ENCODE measurements at places on chromosomes 7 and 10. TPM values are rescaled to one million over a fixed set of nuclear protein-coding genes. Genes with fewer than 3 reads are reported as not detected.

The SNX8 gene
- total RNA-seq, result 63.3 TPM

The SORCS1 gene
- 0.16 TPM for total RNA-seq

The ANKRD1 gene
- not detected for total RNA-seq

The FRMD4A gene
- total RNA-seq, result 70.0 TPM

The FAM221A gene
- 6.3 TPM for total RNA-seq

The PRPS1L1 gene
- total RNA-seq, result not detected

The WDFY4 gene
- total RNA-seq, result 8.5 TPM

The NEUROG3 gene
- not detected for total RNA-seq

The MMD2 gene
- not detected for total RNA-seq

The ZNF425 gene
- 1.2 TPM for total RNA-seq

The TACC2 gene
- total RNA-seq, result 71.6 TPM

The CREB5 gene
- 11.9 TPM for total RNA-seq

The ACTA2 gene
- 110 TPM for total RNA-seq

The GIMAP6 gene
- total RNA-seq, result 44.4 TPM

The SRGN gene
- total RNA-seq, result 149 TPM

The TBX20 gene
- not detected for total RNA-seq

The CLRN3 gene
- not detected for total RNA-seq

The CC2D2B gene
- total RNA-seq, result 2.4 TPM

The VIPR2 gene
- total RNA-seq, result 2.4 TPM

The CTBP2 gene
- 22.3 TPM for total RNA-seq

The NRCAM gene
- total RNA-seq, result 74.4 TPM

The ASB10 gene
- total RNA-seq, result not detected

The FGFBP3 gene
- total RNA-seq, result 0.88 TPM

The CDK1 gene
- 8.8 TPM for total RNA-seq

The BTBD16 gene
- total RNA-seq, result not detected

The CCL26 gene
- total RNA-seq, result 1.5 TPM

The PGAM2 gene
- 4.3 TPM for total RNA-seq

The PROSER2 gene
- total RNA-seq, result 5.7 TPM

The CHAT gene
- total RNA-seq, result not detected

The SLC18A2 gene
- 2.0 TPM for total RNA-seq

The MLXIPL gene
- 385 TPM for total RNA-seq

The SH2D4B gene
- not detected for total RNA-seq

The PHKG1 gene
- total RNA-seq, result 4.2 TPM

The HOXA3 gene
- 3.5 TPM for total RNA-seq

The NPY gene
- total RNA-seq, result not detected

The SAP25 gene
- total RNA-seq, result not detected

The SSMEM1 gene
- not detected for total RNA-seq

The OR2A7 gene
- 4.9 TPM for total RNA-seq

The SLC25A13 gene
- 23.5 TPM for total RNA-seq

The AGMO gene
- total RNA-seq, result 28.6 TPM

The CCT6A gene
- 75.1 TPM for total RNA-seq

The CALML3 gene
- total RNA-seq, result not detected

The SEM1 gene
- 11.4 TPM for total RNA-seq

The MYO1G gene
- 1.5 TPM for total RNA-seq

The AKR1C4 gene
- not detected for total RNA-seq

The DNAJC12 gene
- 0.98 TPM for total RNA-seq

The FEZF1 gene
- not detected for total RNA-seq

The OR2A12 gene
- not detected for total RNA-seq

The OR2A1 gene
- 0.65 TPM for total RNA-seq

The VENTX gene
- 1.3 TPM for total RNA-seq

The DYNC1I1 gene
- 4.6 TPM for total RNA-seq

The AGAP9 gene
- total RNA-seq, result 1.5 TPM

The CFAP69 gene
- 30.7 TPM for total RNA-seq

The CCL24 gene
- not detected for total RNA-seq

Data from subcutaneous adipose tissue (tissue), 4 donors.